ENCODE measurements at places on chromosomes 4 and X. TPM values are rescaled to one million over a fixed set of nuclear protein-coding genes. Genes with fewer than 3 reads are reported as not detected.

SPACA5 gene
- not detected for polyA plus RNA-seq

ZBTB33 gene
- polyA plus RNA-seq = 8.6 TPM

IL21 gene
- not detected for polyA plus RNA-seq

PTCHD1 gene
- not detected for polyA plus RNA-seq

TLR10 gene
- polyA plus RNA-seq = 1.2 TPM

SYP gene
- 0.69 TPM for polyA plus RNA-seq

ETDB gene
- polyA plus RNA-seq = not detected

AKAP4 gene
- not detected for polyA plus RNA-seq

REELD1 gene
- not detected for polyA plus RNA-seq

KCNIP4 gene
- polyA plus RNA-seq = 0.09 TPM

CWH43 gene
- polyA plus RNA-seq = not detected
